ENCODE measurements at places on chromosomes 5 and 9.

DNA sequence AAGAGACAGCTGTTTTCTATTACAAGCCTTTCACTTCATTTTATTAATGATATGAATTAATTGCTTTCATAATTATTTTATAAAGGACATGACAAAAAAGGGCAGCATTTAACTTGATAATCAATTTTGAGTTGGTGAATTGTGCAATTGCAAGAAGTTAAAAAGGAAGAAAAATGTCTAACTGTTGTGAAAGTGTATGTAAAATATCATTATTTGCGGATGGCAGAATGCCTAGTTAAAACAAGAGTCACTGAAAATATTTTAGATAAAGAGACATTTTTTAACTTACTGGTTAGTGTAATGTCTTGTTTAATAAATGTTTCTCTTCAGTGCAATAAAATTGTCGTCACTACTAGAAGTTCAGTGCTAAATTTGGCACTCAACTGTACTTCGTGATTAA is 57.6 kb upstream of the HTR4 start:
- DNase-seq = no peak

DNA sequence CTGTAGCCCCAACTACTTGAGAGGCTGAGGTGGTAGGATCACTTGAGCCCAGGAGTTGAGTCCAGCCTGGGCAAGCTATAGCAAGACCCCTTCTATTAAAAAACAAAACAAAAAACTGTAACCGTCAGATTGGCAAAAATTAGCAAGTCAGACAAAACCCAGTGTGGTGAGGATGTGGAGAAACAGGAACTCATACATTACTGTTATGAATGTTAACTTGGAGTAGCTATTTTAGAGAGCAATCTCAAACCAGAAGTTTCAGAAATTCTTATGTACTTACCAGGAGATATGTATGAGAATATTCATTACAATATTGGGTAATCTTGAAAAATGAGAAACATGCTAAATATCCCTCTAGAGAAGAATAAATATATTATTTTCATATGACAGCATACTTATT is 120.3 kb downstream of the INVS start:
- no peak for DNase-seq

DNA sequence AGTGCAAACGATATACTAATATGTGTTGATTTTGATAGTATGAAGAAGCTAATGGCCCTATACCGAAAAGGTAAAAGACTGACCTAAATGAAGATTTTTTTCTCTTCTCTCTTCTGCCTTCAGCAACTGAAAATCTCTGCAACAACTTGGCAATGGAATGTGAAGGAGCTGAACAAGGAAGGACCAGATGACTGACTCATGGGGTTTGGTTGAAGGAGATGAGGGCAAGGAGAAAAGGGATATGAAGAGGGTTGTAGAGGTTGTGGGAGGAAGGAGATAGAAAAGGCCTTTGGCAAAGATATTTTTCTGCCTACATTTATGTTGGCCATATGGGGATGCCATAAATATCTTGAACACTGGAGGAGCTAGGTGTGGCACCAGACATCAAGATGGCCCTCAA is 129.7 kb upstream of the CHD1 start:
- no peak for DNase-seq

GRCh38 chr9:27183131-27183530 is 74.1 kb downstream of the TEK start:
- DNase-seq = no peak

DNA sequence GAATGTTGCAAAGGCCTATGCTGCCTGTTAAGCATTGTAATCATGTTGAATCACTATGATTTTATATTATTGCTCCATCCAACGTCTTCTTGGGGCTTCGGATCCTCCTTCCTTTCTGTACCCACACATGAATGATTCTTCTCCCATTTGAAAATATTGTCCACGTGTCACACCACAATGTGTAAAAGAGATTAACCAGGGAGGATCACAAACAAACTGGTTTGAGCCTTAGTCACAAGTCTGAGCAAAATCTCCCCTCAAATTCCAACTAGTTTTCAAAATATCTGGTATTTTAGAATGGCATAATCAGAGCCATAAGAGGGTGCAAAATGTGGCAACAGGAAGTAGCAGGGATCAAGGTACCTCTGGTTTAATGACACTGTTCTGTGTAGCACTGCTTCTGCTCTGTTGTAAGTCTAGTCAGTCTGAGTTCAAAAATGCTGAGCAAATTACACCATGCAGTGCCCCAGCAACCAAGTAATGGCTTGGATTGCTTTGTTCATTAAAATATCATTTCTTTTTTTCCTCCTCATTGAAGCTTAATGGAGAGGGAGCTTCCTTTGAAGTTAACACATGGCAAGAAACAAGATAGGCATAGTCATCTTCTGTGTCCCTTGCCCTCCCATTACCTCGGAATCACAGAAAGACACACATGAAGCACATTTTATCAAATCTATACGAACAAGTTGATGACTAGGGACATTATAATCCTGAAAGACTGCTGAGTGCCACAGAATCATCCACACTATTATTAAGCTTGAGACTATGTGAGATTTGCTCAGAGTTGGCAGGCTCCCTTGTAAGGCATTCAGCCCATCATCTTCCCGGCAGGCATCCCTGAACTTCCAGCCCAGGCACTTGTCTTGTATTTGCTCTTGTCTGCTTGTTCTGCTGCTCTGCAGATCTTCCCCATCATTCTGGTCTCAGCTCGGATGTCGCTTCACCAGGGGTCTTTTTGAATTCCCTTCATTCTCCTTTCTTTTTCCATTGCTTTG is 102.0 kb upstream of the PRLR start:
- no peak for DNase-seq

DNA sequence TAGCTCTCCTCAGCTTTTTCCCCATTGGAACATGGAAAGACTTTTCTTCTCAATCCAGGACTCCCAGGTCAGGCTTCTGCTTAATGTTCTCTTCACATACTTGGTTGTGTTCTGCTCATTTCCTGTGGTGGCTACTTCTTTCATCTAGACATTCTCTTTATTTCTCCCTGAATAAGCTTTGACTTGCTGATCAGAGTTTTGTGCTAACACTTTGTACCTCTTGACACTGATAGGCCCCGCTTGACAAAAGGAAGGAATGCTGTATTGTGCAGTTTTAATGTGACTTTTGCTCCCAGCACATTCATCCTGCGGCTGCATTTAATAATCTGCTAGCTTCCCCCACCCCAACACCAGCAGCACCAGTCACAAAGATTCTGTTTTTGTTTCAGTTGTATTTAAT is 90.9 kb upstream of the MINAR2 start:
- no peak for DNase-seq

DNA sequence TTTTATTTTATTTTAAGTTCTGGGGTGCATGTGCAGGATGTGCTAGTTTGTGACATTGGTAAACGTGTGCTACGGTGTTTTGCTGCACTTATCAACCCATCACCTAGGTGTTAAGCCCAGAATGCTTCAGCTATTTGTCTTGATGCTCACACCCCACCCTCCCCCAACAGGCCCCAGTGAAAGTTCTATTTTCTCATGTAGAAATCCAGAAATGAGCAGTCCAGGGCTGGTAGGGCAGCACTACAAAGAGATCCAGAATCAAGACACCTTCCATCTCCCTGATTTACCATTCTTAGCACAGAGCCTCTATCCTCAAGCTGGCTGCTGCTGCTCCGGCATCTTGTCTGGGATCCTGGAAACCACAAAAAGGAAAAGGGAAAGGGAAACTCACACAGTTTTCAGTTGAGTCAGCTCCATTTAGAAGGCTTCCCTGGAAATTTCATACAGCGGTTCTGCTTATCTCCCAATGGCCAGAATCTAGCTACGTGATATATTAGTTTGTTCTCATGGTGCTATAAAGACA is 85.4 kb upstream of the SMARCA2 start:
- DNase-seq = no peak

GRCh38 chr5:113232221-113232620 is 202.6 kb downstream of the TSSK1B start:
- DNase-seq = no peak

DNA sequence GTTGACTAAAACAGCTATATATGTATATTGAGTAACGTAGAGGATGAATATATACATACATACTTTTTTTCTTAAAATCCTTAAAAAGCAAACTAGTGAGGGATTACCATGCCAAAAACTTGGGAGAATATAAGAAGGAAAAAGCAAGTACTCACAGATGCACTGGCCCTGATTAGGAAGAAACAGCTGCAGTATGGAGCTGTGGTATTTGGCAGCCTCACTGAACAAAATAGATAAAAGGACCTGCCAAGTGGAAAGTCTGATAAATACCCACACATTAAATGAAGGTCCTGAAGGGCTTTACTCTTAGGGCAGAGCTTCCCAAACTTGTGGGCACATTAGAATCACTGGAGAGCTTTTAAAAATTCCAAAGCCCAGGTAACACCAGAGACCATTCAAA is 80.6 kb downstream of the FEM1C start:
- no peak for DNase-seq

DNA sequence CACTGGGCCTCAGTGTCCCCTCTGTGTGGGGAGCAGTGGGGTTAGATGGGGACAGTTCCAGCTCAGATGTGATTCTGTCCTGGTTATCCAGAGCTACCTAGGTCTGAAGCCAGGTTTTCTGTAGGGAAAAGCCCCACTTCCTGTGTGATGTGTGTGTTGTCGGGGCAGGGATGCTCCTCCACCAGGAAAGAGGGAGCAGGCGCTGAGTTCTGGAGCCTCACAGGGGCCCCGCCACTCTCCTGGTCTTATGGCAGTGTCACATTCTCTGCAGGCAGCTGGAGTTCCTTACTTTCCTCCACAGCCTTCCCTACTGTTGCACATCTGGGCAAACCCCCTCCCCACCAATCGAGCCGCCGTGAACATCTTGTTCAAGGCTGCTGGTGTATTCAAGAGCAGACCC is 39.1 kb upstream of the GRHPR start:
- no peak for DNase-seq

- no peak for DNase-seq
These were observed 1.5 kb downstream of the THG1L start for GRCh38 chr5:157732596-157733262.

DNA sequence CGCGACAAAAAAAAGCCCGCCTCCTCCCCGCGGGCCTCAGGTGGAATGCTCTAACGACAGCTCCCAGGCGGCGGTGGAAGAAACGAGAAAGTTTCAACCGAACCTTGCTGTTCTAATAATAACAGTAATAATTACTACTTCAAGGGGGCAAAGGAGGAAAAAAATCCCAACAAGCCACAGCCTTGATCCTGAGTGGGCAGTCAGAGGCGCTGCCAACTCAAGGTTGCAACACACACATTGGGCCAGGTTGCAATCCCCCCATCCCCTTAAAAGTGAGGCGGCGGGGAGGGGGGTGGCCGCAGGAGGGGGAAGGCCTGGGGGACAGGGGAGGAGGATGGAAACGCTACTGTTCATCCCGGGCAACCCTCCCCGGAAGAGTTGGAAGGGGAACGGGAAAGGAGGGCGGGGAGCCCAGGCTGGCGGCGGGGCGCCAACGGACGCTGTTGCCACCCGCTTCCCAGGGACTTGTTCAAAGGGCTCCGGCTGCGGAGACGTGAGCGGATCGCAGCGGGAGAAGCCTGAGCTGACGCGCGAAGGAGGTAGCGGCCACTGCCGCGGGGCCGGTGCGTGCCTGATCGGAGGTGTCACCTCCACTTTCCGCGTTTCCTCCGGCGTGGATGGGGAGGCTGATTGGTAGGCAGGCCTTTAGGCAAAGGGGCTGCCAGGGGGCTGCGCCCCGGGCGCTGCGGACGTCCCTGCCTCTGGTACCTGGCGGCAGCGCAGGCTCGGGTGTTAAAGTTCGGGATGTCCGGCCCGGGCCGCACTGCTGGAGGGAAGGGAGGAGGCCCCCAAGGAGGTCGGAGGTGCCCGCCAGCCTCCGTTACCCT is 647 bp downstream of the SMARCA2 start:
- peak; percentile 66 for DNase-seq

GRCh38 chr9:87868635-87869034 is 14.0 kb upstream of the SPATA31E1 start:
- no peak for DNase-seq

DNA sequence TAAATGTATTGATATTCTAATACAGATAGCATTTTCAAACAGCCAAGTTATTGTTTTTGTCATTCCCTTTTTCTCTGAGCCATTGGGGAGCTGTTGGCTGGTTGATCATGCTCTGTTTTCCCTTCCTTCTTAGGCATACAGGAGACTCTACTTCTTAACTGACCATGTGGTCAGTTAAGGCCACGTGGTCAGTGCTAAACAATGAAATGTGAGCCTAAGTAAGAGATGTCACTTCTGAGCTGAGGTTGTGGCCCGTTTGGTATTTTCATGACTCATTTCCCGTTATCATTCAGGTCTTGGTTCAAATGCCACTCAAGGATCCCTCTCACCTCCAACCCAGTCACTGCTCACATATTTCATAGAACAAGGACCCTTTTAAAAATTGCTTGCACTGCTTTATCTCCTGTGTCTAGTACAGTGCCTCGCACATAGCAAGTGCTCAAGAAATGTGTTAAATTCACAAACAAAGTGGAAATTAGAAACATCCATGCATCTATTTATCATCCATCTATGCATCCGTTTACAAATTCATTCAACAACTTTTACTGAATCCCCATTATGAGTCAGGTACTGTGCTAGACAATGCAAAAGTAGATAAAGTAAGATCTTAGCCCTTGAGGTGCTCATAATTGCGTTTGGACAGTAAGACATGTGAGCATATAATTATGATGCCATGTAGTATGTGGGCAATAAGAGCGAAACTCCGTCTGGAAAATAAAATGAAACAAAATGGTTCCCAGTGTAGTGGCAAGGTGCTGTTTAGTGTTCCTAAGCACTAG is 50.7 kb downstream of the ARRDC3 start:
- no peak for DNase-seq

DNA sequence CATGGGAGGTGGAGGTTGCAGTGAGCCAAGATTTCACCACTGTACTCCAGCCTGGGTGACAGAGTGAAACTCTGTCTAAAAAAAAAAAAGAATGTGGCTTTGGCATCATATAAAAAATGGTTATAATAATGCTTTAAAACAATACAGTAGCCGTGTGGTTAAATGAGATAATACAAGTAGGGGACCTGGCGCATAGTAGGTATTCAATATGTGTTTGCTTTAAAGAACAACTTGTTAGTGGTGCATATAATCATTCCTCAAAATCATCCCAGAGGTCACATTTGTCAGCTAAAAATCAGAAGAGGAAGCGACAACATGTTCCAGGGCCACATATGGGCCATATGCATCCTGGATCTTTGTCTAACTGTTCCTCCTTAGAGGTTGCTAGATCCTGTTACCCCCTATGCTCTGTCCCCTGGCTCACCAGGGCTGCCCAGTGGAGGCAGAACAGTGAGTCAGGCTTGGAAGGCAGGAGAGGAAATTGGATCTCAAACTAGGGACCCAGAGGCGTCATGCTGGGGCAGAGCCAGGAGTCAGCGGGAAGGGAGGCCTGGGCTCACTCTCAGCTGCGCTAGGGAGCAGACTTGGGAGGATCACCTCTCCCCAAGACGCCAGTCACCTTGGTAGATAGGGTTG is 27.7 kb downstream of the LHX6 start:
- no peak for DNase-seq

DNA sequence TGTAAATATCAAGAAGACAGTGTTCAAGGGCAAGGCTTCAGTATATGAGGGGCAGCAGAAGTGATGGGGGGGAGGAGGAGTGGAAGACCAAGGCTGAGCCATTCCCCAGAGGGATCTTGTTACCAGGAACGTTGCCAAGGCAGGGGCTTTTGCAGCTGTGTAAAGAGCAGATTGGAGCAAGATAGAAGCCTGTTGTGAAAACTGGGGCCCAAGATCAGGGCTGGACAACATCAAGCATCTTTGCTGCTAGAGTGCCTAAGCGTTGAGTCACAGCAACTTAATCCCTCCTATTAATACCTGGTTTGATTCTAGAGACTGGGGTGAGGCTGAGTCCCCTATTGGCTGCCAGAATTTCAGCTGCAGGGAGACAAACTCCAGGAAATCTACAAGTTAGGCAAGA is 18.4 kb upstream of the ERCC6L2 start:
- DNase-seq = no peak

All from activated naive CD4-positive, alpha-beta T cell treated with anti-CD3 and anti-CD28 coated beads, Interleukin-2, amount 10 ng/mL, durations not matched to agents 7 days and 5 days (primary cell).